ENCODE measurements at places on chromosomes 3 and 15. TPM values are rescaled to one million over a fixed set of nuclear protein-coding genes. Genes with fewer than 3 reads are reported as not detected.

Gene RHOA
- 575 TPM for total RNA-seq

Gene ANKRD63
- total RNA-seq, result not detected

Gene FANCD2OS
- not detected for total RNA-seq

Gene GOLGA6A
- total RNA-seq, result not detected

Gene DUOXA2
- total RNA-seq, result not detected

Gene C3orf49
- not detected for total RNA-seq
